Putamen (tissue), 1 donor: ENCODE measurements at places on chromosomes 16 and 17.

DNA sequence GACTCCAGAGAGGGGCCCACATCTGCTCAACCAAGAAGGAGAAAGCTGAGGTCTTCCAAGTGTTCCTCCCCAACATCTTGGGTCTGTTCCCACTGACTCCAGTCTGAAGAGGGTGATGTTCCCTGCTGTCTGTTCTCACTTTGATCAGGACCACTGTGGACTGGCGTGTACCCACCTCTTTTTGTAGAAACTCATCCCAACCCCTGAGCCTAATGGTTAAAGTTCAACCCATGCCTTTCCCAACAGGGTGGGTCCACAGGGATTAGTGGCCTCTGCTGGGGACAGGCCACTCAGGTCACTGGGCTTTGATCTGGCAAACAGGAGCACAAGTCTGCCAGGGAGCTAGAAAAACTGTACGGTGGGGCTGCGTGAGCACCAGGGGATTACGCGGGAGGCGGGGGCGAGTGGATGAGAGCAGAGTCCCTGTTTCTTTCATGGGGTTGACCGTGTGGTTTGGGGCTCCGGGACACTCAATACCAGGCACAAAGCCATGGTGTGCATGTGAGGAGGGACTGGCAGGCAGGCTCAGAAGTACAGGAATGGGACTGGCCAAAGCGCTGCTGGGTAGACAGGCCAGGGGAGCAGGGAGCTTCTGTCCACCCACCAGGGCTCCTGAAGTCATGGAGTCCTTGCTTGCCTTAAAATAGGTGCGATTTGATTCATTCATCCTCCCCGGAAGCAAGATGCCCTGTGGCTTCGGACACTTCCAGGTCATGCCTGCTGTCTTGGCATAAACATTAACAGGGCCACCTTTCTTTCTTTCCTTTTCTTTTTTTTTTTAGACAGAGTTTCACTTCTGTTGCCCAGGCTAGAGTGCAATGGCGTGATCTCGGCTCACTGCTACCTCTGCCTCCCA is at the start of gene CA5A:
CA5A (minus strand) TSS at position 155 of the 856 bp plus-strand sequence; CDS start at position 76, 79 bp downstream.
- no peak for DNase-seq

DNA sequence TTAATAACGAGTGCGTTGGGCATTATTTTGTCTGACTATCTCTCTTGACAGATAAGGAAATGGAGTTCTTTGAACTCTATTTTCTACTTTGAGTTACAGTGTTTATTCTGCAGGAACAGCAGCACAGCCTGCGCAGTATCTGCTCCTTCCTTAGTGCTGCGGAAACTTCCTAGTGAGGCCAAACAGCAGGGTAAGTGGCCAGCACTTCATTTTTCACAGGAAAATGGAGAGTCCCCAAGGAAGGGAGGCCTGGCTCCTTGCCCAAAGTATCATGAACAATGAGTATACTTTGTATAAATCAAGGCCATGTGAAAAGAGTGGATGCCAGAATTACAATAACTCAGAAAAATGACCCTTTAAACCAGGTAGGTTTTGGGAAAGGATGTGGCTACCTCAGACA is 140.6 kb downstream of the VPS53 start:
- no peak for DNase-seq

DNA sequence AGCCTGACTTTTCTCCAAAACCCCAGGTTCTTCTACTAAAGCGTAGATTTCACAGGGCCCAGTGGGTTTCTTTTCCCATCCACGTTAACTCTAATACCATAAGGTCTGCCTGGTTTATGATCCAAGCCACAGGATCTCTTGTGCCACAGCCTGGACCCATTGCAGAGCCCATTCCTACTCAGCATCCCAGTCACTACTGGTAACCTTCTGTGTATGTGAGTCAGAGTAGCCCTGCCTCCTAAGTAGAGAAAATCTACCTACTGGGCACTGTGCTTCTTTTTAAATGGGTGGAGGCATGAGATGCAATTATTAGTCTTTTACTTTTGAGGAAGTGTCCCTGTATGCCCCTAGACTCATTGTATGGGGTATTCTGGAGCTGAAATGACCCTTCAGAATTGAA is 13.5 kb downstream of the CCL11 start:
- no peak for DNase-seq

DNA sequence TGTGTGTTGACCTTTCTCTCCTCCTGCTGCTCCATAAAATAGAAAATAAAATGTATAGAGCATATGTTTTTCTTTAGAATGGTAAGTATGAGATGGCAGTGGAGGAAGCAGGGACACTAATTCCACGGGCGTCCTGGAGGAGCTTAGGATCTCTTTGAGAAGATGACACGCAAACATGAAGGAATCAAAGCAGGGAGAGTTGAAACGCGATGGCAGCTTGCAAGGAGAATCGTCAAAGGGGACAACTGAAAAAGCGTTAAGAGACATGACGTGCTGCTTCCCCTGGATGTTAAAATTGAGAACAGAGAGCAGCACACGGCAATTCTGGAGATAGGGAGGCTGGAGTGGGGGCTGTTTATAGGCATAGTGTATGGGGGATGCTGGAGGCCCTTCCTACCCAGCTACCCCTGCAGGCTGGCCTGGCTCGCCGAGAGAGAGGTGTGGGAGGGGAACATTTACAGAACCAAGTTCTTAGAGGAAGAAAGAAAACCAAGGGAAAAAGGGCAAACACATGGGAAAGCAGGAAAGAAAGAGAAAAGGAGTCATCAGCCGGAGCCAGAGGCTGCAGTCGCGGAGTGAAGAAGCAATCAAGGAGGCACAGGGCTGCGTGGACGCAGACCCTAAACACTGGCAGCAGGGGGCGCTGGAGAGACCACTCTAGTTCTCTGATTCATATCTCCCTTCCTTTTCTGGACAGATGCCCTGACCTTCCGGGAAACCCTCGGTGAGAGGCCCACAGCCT is 55.8 kb downstream of the MYH13 start:
- no peak for DNase-seq

DNA sequence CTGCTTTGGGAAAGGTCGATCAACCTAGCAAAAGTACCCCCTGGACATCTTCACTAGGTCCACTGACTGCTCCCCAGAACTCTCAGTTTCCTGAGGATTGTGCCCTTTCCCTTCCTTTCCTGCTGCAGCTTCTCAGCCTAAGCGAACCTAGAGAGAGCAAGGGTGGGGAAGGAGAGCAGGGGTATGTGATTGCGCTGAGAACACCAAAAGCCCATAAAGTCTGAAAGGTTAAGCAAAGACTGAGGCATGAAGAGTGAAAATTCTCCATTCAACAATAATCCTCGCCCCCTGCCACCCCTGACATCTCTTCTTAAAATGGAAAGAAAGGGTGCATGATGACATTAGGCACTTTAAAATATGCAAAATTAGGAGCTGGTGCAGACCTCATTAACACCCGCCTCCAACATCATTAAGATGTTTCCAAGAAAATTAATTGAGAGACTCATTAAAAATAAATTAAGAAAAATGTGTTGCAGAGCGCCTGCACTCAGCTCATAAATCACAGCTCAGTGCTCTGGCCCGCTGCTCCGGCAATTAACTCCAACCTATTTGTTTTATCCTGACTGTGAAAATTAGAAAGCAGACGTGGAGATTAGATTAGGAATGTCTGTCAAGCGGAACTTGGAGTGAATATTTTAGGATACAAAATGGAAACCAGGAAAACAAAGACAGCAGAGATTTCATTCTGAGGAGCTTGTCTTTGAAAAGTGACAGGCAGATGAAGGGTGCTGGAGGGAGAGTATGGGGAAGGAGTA is 49.1 kb upstream of the PMFBP1 start:
- no peak for DNase-seq

- no peak for DNase-seq
Measured at GRCh38 chr17:2837147-2837561, 40.9 kb downstream of the RAP1GAP2 start.

GRCh38 chr17:82330322-82331239 is 3.0 kb downstream of the SECTM1 start:
- no peak for DNase-seq

GRCh38 chr16:27699540-27699939 is 149.6 kb downstream of the KATNIP start:
- DNase-seq, result no peak

- DNase-seq, result no peak
Measured at GRCh38 chr17:46199379-46199778, 6.2 kb upstream of the KANSL1 start.

DNA sequence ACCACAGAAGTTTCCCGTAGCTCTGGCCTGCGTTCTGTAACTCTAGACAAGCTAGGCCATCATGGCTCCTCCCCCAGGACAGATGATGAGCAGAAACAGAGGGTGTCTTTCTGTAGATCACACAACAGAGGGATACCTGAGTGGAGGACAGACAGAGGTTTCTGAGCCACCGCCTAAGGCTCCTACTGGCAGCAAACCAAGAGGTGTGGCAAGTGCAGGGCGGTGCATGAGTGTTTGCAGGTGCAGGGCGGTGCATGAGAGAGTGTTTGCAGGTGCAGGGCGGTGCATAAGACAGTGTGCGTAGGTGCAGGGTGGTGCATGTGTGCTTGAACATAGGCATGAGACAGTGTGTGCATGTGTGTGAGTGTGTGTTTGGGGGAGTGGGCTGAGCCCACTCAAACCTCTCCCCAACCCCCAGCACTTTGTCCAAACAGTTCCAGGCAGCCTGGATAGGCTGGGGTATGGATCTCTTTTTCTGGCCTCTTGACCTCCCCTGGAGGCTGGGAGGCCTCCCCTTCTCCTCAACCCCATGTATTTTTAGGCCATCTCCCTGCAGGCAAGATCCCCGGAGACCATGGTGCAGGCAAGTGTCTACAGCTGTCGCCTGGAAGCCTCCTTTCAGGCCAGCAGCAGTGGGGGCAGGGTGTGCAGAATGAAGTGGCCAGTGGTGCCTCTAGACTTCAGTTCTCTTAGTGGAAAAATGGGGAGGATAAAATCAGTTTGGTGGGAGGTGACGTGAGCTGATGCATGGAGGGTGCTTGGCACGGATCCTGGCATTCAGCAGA is 53.4 kb upstream of the CBX4 start:
- DNase-seq, result no peak

DNA sequence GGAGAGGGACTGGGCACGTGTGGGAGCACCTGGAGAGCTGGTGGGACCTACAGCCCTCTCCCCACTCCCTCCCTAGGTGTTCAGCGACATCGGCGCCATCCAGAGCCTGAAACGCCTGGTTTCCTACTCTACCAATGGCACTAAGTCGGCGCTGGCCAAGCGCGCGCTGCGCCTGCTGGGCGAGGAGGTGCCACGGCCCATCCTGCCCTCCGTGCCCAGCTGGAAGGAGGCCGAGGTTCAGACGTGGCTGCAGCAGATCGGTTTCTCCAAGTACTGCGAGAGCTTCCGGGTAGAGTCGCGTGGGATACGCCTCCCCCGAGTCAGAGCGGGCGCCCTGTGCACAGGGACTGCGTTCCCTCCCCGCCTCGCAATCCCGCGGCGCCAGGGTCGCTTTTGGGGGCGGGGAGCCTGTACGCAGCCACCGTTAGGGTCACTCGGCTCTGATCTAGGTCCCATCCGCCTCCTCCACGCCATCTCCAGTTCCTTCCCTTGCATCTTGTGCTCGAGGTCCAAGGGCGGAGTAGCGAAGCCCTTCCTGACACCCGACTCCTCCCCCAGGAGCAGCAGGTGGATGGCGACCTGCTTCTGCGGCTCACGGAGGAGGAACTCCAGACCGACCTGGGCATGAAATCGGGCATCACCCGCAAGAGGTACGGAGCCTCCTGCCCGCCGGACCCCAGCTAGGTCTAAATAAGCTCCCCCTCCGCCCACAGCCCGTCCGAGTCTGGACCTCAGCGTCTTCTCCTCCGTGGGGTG is 13.0 kb downstream of the SARM1 start:
- no peak for DNase-seq

- DNase-seq, result no peak
Measured at GRCh38 chr16:181565-182021, 1.3 kb downstream of the HBQ1 start.

DNA sequence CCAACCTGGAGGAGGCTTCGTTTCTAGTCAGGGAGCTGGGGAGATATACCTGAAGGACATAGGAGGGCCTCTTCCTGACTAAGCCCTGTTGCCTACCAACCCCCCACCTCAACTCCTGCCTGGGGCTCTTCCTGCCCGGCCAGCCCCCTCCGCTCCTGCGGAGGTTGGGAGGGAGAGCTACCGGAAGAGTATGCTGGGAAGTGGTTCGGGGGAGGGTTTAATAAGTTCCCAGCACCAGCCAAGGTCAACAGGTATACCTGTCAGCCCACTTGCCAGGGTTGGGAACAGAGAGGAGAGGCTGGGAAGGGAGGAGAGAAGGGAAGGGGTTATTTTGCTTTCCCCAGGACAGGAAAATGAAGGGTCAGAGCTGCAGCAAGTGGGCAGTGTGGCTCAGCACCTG is 4.7 kb downstream of the PPP1R1B start:
- no peak for DNase-seq
